C1 segment of cervical spinal cord (tissue), 14 donors: ENCODE measurements at places on chromosomes 1 and 21.

GRCh38 chr1:28193701-28194161 lies 17.2 kb upstream of the PTAFR start:
- DNase-seq = no peak

DNA sequence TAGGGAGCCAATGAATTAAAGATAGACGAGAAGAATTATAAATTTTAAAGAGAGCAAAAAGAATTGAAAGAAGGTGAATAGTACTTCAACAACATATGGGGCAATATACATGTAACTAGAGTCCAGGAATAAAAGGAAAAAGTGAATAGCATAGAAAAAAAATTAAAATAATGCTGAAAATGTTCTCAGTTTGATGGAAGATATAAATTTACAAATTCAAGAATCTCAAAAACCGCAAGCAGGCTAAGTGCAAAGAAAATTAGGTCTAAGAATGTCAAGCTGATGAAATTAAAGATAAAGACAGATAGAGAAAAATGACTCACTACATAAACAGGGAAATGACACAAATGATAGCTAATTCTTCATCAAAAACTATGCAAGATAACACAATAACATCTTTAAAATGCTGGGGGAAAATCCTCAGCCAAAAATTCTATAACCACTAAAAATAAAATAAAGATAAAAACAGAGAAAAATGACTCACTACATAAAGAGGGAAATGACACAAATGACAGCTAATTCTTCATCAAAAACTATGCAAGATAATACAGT lies 326.3 kb downstream of the TBX15 start:
- DNase-seq = no peak

GRCh38 chr1:183198463-183198862 lies 12.4 kb downstream of the LAMC2 start:
- no peak for DNase-seq

DNA sequence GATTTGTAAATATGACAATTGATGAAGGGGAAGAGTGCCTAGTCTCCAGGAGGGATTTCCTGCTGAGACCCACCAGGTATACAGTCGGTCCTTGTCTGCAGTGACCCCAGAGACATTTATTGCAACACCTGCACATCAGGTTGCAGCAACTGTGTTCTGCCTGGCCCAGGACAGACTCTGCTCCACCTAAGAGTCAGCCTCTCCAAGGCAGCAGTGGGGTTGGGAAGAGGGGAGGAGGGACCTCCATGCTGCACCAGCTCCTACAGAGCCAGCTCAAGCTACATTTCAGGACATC lies 120.4 kb upstream of the IRF2BP2 start:
- DNase-seq = no peak

DNA sequence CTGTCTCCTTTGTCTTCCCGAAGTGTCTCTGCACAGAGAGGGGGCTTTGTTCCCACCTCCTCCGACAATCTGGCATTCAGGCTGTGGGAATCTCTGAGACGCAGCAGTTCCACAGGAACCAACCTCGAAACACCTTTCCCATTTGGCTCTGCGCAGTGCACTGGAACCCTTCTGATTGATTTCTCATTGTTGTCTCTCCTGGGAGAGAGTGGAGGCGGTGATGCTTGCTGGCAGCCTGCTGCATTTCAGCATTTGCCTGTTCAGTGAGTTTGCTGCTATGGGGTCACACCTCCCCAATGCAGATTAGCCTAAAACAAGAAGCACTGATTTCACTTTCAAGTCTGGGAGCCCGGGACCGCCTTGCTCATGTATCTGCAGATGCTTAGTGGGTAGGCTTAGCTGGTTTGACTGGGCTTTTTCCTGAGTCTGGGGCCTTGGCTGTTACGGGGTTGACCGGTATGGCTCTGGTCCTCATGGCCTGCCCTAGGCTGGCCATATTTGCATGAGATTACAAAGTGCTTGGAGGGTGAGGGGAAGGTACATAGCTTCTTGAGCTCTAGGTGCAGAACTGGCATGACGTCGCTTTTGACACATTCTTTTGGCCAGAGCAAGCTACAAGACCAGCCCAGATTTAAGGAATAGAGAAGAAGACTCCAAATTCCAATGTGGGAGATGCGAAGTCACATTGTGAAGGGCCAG lies 695.3 kb downstream of the PTPRU start:
- DNase-seq = no peak

GRCh38 chr1:207519505-207520399 lies 23.8 kb downstream of the CR1 start:
- DNase-seq = no peak

- no peak for DNase-seq
Observed at GRCh38 chr1:191831572-191831971, 326.7 kb upstream of the RGS18 start.

DNA sequence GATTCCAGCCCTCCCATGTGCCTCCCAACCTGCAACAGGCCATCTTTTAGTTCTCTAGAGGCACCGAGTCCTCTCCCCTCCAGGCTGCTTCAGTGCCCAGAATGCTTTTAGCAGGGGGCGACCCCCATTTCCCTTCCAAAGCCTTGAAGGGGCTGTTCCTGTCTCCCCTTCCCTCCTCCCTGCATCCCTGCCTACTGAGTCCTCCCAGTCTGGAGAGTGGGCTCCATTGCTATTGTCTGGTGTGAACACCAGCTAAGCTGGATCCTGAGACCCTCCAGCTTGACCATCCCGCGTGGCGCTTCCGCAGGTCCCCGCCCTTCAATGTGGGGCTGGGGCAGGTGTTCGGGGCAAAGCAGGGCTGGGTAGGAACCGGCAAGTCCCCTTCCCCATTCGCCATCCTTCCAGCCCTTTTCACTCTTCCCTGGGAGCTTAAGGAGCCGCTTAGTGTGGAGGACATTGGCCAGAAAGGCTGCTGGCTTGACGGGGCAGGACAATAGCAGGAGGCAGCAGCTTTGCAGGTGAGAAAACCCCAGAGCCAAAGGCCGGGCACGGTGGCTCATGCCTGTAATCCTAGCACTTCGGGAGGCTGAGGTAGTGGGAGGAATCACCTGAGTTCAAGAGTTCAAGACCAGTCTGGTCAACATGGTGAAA lies 32.2 kb downstream of the PADI6 start:
- no peak for DNase-seq

GRCh38 chr1:22922640-22923039 lies 50.0 kb downstream of the LACTBL1 start:
- no peak for DNase-seq

DNA sequence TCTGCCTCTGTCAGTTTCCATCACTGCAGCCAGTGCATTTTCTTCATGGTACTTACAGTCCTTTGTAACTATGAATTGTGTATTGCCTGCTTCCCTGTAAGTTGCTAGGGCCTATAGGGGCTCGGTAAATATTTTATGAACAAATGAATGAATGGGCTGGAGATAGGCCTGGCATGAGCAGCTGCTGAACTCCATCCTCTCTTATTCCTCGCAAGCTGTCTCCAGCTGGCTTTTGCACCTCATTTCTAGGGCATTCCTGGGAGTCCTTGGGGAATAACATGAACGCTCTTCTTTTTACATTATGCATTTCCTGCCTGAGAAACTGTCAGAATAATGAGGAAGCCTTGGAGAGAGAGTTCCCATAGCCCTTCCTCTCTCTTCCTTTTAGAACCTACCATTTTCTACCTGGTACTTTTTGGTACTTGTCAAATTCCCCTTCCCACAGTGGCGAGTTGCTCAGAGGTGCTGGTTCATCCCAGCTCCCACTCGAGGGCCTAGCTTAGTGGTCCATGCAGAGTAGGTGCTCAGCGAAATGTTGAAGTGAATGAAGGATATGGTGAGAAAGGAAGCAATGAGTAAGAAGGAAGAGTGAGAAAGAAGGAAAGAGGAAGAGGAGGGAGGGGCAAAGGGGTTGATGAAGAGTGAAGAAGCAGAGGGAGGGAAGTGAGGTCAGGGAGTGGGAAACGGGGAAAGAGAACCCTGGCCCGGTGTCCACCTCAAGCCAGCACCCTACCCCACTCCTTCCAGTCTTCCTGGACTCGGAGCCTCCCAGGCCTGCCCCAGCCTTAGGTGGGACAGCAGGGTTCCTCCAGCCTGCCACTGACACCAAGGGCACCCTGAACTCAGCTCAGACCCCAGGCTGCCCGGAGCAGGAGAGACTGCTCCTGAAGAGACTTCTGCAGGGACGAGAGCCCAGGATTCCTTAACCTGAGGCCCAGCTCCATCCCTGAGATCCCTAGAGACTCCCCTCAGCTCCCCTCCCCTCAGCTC lies 29.6 kb downstream of the KCNC4 start:
- no peak for DNase-seq

DNA sequence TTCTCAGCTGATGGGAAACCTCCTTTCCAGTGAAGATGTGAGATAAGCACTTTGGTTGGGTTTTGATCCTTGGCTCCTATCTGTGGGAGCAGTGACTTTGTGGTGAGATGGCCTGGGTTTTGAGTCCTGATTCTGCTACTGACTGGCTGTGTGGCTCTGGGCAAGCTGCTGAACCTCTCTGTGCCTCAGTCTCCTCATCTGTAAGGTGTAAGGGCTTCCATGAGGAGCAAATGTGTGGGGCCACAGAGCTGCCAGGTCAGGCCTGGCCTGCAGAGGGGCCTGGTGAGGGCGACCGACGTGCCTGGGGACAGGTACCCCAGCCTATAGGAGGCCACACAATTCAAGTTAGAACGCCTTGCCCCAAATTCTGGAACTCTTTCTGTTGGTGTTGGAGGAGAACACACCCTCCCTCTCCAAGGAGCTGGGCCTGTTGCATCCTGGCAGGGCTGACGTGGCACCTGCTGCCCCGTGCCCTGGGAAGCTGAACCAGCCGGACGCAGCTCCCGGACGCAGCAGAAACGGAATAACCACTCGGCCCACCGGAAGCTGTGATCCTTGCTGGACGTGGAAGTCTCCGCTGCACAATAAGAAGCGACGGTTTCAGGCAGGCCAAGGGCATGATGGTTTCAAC lies 62.7 kb downstream of the AGPAT3 start:
- no peak for DNase-seq

DNA sequence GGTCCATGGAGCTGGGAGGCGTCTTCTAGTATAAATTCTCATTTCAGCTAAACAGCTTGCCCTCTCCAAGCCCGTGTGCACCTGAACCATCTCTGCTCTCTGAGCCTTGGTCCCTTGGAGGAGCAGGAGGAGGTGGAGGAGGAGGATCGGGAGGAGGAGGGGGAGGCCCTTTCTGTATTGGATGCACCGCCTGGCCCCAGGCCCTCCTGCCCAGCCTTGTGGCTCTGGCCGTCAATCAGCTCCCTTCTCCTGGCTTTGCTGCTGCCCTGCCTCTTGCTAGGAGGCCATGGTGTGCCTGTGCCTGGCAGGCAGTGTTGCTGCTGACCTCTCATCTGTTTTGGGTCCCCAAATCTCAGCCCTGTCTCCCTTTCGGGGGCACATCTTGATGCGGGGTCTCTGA lies 9.0 kb downstream of the COL18A1 start:
- no peak for DNase-seq

GRCh38 chr1:46616277-46617107 lies at the start of gene MOB3C:
MOB3C (minus strand) TSS chr1:46616811; CDS start chr1:46613321, 3,490 bp downstream.
- no peak for DNase-seq

- DNase-seq = no peak
Observed at GRCh38 chr1:4595341-4596225, 58.8 kb upstream of the AJAP1 start.

- DNase-seq = no peak
Observed at GRCh38 chr1:232978815-232979214, 28.4 kb downstream of the NTPCR start.

DNA sequence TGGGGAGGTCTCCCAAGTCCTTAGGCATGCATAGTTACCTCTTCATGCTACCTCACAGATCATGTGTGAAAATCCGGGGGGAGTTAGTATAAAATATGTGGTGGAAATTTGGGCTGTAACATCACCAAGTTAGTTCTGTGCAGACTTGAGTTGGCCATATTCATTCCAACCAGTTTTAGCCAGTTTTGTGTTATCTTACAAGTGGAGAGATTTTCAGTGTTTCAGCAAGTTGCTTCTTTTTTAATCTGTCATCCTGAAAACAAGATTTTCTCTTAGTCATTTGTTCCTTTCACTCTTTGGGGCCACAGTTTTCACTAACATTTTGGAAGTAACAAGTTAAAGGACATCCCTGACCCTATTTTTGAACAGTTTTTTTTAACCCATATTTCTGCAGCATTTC lies 11.3 kb downstream of the SLC25A24 start:
- no peak for DNase-seq

DNA sequence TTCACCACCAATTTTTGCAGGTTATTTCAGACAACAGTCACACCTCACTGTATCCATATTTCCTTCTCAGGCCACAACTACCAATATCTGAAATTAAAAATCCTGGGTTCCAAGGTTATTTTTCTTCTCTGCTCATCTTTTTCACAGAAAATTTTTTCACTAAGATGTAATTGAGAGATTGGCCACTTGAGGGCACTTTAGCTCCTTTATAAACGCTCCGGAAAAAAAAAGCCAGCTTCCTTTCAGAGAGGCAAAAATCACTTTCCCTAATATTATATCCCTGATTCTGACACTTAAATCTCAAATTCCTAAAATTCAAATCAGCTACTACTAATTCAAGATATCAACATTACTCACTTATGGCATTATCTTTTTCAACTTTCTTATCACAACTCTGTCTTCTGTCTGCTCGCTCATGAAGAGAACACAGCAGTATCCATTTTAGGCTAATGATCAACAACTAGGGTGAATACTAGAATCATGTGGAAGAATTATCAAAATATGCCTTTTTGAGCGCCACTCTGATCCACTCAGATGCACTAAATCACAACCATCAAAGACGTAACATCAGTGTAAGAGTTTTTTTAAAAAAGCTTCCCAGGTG lies 101.4 kb upstream of the RGS1 start:
- DNase-seq = no peak

DNA sequence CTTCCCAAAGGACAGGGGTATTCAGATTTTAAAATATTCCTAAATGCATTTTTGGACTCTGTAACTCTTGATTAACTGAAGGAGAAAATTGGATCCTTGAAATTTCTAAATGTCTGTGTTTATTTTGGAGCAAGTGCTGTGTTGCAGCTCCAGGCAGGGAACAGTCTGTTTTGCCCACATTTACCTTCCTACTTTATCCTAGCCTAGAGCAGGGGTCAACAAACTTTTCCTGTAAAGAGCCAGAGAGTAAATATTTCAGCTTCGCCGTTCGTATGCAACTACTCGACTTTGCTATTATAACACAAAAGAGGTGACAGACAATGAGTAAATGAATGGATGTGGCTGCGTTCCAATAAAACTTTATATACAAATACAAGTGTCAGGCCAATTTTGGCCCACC lies 402.2 kb downstream of the GPATCH2 start:
- DNase-seq = no peak

DNA sequence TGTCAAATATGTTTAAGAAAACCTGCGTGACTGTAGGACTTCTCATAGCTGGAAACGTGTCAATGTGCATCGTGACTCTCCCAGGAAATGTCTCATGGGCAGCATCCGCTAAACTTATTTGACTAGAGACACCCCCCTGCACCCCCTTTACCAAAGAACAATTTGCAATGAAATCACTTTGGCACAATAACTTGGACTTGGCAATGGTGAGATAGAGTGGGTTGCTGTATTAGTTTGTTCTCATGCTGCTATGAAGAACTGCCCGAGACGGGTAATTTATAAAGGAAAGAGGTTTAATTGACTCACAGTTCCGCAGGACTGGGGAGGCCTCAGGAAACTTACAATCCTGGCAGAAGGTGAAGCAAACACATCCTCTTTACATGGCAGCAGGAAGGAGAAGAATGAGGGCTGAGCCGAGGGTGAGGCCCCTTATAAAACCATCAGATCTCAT lies 13.8 kb downstream of the CLDN14 start:
- no peak for DNase-seq
